ENCODE measurements at places on chromosomes 7 and 10.
A peak's percentile ranks its signal among the peaks of the same experiment; 100 is the strongest.

GRCh38 chr10:89197473-89197872, 9.6 kb downstream of the CH25H start:
- no peak for DNase-seq

- no peak for DNase-seq
Measured at GRCh38 chr10:69865450-69865849, 63.7 kb downstream of the COL13A1 start.

- no peak for DNase-seq
Measured at GRCh38 chr10:117784776-117785175, 242.2 kb downstream of the EMX2 start.

- no peak for DNase-seq
Measured at GRCh38 chr7:148711191-148712102, 12.7 kb downstream of the CUL1 start.

DNA sequence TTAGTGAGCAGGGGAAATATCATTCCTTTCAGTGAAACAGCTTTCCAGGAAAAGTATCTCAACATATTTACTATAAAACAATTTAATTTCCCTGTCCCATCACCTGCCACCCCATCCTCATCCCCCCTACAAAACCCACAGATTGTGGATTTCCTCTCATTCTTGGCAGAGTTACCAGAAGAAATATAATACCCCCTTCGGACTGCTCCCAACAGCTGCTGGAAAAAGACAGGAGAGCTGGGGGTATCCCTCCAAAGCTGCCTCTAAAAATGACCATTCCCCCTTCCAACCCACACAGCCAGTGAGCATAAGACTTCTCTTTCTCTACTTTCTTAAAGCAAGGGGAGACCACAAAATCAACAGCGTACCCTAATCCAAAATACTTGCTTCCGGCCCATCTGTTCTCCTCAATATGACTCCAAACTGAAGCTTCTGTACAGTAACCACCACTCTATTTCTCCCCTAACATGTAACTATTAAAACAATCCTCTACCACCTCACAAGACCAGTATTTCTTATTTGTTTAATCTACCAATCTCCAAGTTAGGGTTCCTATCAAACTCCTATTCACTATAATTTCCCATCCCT, 7.8 kb downstream of the FBXW4 start:
- no peak for DNase-seq

- no peak for DNase-seq
Measured at GRCh38 chr10:84308021-84308420, 20.4 kb upstream of the CCSER2 start.

GRCh38 chr7:74032191-74032490, 4.2 kb downstream of the ELN start:
- DNase-seq, result no peak

GRCh38 chr10:22617516-22617915, 96.9 kb downstream of the PIP4K2A start:
- no peak for DNase-seq

DNA sequence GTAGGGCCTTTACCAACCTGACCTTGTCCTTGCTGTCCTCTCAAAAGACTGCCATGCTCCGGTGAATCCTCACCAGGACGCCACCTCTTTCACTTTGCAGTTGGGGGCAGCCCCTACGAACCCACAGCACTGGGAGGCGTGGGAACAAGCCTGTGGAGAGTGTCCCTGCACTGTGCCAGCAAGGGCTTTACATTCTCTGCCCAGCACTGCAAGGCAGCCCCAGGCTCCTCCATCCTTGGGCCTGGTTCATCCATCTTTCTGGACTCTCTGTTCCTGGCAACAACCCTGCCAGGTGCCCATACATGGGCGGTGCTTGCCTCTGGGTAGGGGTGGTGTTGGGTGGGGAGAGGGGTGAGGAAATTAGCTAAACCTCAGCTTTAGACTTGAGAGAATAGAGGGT, 1.4 kb downstream of the CHAT start:
- no peak for DNase-seq

DNA sequence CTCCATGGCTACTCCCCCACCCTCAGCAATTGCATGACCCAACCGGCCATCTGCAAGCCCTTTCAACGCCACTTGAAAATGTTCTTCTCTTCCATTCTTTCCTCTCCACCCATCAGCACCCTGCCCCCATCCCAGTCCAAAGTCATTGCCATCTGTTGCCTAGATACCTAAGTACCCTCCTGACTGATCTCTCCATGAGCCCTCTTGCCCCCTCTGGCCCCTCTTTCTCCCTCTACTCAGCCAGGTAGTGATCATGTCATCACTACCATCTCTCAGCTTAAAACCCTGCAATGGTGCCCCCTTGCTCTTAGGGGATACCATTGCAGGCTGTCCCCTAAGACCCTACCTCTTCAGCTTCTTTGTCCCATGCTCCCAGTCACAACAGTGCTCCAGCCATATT, 30.5 kb upstream of the BTRC start:
- DNase-seq, result no peak

GRCh38 chr7:148468700-148469098, 121.9 kb upstream of the C7orf33 start:
- no peak for DNase-seq

DNA sequence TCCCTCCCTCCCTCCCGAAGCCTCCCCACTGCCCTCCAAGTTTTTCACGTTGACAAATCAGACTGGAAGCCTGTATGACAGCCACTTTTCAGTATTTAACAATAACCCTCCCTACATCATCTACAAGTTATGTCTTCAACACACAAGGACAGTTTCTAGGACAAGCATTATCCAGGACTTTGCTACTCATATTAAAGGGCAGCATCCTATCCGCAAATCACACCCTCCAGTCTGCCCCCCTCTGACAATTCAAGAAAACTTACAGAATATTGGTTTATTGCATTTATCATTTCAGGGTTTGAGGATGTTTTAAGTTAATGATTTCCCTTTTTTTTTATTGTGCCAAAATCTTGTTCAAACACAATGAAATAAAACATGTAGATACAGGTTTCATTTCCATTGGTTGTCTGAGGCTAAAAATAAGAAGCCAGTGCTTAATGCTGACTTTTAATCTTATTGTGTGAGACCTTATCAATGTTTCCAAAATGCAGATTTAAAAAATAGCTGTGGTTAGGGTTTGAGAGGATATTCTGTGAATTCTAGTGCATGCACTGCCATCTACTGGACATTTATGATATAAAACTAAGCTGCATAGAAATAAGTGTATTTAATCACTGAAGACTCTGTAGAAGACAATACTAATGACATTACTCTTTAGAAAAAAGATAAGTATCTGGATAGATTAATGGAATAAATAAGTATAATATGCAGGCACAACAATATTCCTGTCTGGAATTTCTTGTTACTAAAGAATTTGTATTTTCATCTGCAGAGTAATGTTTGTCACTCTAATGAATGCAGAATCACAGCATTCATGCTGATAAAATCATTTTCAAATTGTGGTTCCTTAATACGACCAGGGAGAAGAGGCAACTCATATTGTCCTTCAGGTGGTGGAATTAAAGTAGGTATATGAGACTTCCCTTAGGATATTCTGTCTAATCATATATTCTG, 64.1 kb downstream of the CAV1 start:
- DNase-seq, result peak; percentile 60

DNA sequence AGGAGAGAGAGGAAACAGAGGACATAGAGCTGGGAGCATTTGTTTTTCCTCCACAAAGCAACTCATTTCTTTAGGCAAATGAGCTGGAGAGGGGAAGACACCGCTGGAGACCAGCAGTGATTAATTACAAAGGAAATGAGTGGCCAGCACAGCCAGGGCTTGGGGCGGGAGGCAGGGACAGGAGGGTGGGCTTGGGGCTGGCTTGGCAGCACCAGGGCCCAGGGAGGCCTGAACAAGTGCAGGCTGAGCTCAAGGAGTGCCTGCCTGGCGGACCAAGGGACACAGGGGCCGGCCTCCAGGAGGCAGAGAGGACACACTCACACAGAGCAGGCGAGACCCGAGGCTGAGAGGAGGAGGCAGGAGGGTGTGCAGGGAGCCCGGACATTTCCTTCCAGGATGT, 149.0 kb upstream of the UNC5B start:
- no peak for DNase-seq

- DNase-seq, result no peak
Measured at GRCh38 chr7:73824986-73825385, 5.8 kb upstream of the CLDN4 start.

DNA sequence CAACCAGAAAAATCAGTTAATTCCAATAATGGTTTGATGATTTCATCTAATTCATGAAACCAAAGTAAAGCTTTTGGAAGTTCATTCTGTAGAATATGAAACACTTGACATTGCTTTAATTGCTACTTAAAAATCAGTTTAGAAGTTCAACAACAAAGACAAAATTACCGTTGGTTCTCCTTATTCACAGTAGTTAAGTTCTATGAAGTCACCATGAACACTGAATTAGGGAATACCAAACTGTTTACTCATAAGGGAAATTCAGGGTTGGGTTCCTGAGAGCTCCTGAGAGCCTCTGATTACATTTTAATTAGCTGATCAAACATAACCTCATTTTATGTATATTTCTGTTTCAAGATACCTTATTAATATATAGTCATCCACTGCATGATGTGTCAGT, 46.2 kb downstream of the ZNF438 start:
- no peak for DNase-seq

DNA sequence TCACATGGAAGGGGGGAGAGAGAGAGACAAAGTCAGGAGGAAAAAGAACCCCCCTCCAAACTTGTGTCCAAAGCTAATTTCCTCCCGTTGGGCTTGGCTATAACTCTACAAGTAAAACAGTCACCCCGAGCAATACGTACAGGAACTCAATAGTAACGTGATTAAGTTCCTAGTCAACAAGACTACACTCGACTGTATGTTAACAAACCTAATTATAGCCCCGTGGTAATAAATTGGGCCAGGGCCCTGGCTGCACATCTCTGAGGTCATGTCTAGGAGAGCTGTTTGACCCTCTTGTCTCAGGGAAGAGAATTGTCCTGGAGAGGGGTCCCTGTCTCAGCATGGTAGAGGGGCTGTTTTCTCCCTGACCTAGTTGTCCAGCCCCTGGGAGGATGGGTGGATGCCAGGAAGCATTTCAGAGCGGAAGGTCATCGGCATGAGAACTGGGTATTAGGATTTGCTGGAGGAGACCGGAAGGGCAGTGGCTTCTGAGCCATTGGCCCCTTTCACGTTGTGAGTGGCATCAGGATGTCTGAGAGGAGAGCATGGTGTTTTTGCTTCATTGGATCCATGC, 60.2 kb upstream of the COMTD1 start:
- DNase-seq, result no peak

DNA sequence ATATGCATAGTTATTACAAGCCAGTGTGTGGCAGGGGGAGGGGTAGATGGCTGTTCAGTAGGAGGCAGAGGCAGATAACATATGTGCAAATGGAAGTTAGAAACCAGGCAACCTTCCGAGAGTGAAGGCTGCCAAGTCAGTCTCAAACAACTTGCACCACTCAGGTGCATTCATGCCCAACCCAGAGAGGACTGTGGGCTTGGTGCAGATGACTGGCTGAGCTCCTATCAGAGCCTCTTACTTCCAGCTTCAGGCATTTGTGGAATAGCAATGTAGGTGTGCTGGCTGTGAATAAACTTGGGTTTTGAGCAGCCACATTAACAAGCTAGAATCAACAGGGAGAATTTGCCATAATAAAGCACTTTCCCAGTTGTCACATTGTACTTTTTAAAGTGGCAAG, 789.8 kb downstream of the PHTF2 start:
- DNase-seq, result no peak

DNA sequence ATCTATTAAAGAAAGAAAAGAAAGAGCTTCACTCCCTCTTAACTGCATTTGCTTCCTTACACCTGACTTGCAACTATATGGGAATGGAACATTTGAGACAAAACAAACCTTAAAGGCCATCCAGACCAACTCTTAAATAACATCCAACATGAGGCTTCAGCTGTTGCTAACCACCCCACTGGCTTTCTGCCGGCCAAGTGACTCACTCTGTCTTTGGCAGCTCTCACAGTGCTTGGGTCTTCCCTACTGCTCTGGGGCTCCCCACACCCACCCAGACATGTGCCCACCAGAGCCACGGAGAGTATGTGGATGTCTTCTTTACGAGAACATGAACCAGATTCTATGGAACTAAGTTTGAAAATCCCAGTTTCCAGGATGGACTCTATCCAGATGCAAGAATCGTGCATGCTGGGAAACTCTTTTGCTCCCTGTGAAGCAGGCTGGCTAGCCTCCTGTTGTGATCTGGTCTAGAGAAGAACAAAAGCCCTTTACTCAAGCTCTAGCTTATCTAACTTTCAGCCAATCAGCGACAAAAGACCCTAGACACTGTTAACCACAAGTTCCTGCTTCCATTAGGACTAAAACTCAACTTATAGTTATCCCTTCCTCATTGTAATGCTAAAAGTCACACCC, 245.7 kb downstream of the TCERG1L start:
- DNase-seq, result no peak

GRCh38 chr7:19982841-19983835, 209.7 kb upstream of the TMEM196 start:
- no peak for DNase-seq

- no peak for DNase-seq
Measured at GRCh38 chr7:49297958-49298357, 373.6 kb downstream of the CDC14C start.

- no peak for DNase-seq
Measured at GRCh38 chr10:31602541-31603234, 283.7 kb downstream of the ZEB1 start.

- peak; percentile 1 for DNase-seq
Measured at GRCh38 chr10:49362596-49363260, 33.2 kb downstream of the DRGX start.

GRCh38 chr7:74625446-74625845, 32.1 kb upstream of the GTF2I start:
- DNase-seq, result peak; percentile 29

DNA sequence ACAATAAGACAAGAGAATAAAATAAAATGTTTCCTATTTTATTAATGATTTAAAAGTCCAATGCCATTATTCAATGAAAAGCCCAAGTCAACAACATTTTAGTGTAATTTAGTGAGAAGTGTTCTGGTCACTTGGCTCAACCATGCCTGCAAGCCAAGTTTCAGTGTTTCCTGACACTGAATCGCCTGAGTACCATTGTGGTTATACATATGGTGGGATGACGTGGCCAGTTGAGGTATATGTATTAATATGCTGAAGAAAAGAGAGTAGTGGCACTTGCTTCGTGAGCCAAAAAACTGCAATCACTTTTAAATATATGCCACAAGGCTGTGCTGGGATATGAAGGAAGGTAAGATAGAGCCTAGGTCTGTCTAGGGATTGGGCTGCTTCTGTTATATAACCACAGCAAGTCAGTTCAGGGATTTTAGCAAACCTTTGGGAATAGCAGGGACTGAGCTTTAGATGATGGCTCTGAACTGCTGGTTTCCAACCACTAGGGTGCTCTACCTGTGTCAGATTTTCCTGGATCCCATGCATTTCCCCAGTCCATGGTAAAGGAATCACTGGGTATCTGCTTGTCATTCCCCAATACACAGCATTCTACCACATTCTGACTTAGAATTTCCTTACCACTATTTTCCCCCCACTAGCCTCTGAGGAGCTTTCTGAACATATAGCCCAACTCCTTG, 214.0 kb upstream of the PRPS1L1 start:
- DNase-seq, result no peak

All from CD4-positive, alpha-beta T cell treated with Interleukin-2 at 100 ng/mL for 4 hours (primary cell).